ENCODE measurements at places on chromosomes 7 and 10.

GRCh38 chr10:20877986-20878983, 18.8 kb downstream of the NEBL start:
- DNase-seq = no peak

DNA sequence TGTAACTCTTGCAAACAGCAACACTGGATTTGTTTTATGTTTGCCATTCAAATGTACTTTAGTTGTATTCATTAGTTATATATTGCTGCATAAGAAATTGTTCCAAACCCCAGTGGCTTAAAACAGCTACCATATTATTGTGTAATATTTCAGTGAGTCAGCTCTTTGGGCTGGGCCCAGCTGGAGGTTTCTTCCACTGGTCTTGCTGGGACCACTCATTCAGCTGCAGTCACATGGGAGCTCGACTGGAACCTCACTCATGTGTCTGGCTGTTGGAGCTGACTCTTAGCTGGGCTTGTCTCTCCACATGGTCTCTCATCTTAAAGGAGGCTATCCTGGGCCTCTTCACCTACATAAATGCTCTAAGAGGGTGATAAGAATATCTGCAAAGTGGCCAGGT, 23.2 kb upstream of the PIP4K2A start:
- no peak for DNase-seq

- no peak for DNase-seq
Observed at GRCh38 chr10:103103989-103104388, 89.1 kb downstream of the NT5C2 start.

- DNase-seq = no peak
Observed at GRCh38 chr10:88759366-88760101, at the start of gene LIPN. Gene LIPN (plus strand): TSS chr10:88760020. CDS start chr10:88761406, 1,386 bp downstream.

GRCh38 chr7:100598425-100598824, 3.7 kb upstream of the PCOLCE start:
- DNase-seq = no peak

DNA sequence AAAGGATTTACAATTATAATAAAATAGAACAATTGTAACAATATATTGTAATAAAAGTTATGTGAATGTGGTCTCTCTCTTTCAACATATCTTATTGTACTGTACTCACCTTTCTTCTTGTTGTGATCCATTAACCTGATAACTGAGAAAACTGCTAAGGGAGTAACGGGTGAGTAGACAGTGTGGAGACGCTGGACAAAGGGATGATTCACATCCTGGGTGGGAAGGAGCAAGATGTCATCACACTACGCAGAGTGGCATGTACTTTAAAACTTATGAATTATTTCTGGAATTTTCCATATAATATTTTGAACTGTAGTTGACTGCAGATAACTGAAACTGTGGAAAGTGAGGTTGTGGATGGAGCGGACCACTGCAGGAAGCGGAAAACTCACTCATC, 91.2 kb upstream of the PLPP4 start:
- no peak for DNase-seq

GRCh38 chr7:135856356-135857144, 107.9 kb upstream of the FAM180A start:
- no peak for DNase-seq

DNA sequence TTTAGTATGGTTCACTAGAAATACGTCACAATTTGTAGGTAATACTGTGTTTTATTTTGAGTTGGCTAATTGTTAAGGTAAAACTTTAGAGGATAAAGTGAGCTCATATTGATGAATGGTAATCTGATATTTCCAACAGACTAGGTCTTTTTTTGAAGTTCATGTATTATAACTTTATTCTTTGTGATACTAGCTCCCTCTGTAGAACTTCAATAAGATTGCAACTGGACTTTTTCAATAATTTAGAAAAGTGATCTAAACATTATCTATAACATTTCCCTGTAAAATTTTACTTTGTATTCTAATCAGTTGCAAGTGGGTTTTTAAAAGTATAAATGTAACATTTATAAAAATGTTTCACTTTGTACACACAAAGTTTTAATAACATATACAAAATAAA, 83.5 kb downstream of the ADK start:
- DNase-seq = no peak

- no peak for DNase-seq
Observed at GRCh38 chr7:140512317-140513000, 33.2 kb upstream of the MKRN1 start.

DNA sequence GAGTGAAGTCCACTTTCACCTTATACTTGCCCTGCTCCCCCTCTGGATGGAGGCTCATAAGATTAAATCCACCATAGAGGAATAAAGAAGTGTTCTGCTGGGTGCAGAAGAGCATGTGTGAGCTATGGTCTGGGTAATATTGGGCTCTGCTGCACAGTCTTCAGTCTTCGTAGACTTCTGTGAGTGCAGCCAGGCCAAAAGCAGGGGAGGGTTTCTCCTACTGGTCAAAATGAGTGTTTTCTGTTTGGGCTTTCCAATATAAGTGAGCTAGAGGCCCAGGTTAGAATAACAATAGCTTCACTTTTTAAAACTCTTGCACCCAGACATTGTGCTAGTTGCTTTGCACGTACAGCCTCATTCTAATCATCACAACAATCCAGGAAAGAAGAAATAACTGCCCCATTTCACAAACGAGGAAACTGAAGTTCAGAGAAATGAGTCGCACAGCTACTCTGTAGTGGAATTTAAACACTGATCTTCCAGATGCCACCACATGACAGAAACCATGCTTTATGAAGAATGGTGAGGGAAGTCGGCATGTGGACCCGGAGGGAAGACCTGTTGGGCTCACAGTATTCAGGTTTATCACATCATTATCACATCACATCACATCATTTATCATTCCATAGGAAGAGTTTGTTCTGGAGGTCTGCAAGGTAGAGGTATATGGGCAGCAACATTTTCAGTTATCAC, 23.8 kb upstream of the MSMB start:
- no peak for DNase-seq

DNA sequence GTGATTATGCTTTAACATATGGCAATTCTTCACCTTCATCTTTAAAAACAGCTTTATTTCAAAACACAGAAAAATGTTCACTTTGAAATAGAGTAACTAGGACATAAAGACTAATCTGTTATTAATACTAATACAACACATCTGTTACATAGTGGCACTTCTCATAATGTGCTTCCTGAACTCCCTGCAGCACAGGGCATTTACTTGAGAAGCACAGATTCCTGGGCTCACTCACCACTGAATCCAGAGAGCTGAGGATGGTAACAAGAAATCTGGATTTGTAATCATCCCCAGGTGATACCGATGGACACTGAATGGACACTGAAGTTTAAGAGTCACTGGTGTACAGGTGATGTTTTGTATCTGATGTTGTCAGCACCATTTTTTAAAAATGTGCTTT, 96.1 kb downstream of the COL28A1 start:
- no peak for DNase-seq

- peak; percentile 39 for DNase-seq
Observed at GRCh38 chr10:71836596-71836974, 14.5 kb downstream of the PSAP start.

DNA sequence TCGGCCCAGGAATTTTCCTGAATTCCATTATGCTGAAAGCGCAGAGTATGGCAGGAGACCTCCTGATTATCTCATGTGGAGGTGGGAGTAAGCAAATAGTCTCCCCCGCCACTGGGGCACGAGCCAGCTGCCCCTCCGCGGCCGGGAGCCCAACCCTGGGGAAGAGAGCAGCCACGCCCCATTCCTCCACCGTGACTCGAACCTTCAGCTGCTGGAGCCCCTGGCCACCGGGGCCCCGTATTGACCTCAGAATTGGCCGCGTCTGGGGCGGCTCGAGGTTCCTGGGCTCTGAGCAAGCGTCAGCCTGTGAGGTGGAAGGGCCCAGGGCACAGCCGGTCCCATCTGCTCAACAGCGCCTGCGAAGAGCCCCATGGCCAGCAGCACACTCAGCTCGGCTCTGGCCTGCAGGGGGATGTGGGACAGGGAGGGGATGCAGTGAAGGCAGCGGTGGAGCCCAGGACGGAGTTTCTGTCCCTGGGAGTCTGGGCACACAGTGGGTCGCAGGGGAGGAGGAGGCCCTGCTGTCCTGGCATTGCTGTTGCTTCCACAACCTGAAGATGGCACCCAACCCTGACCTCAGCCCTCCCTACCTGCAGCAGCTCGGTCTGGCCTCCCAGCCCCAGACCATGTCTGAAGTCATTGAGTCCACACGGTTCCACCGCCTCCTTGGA, 97.8 kb downstream of the CHST15 start:
- DNase-seq = no peak

GRCh38 chr10:123926401-123927264, 35.0 kb upstream of the CPXM2 start:
- DNase-seq = no peak

- peak; percentile 25 for DNase-seq
Observed at GRCh38 chr7:136114966-136115762, 138.0 kb upstream of the MTPN start.

- DNase-seq = no peak
Observed at GRCh38 chr7:158252081-158252836, 335.4 kb downstream of the PTPRN2 start.

GRCh38 chr7:136104269-136104603, 127.1 kb upstream of the MTPN start:
- DNase-seq = no peak

GRCh38 chr7:126667742-126668366, 584.9 kb downstream of the GRM8 start:
- DNase-seq = no peak

DNA sequence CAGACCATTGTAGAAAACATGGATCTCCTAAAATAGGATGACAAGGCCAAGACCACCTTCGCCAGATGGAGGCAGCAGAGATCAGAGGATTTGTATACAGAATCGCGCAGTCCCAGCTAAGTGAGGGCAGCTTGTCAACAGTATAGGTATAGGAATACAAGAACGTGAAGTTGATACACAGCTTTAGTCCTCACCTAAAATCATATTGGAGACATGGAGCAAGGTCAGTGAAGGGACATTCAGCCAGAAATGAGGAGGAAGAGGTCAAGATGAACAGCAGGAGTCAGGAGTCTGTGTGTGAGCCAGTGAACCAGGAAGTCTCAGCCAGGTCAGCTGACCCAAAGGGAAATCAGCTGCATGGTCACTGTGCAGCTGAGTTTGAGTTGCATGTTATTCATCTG, 263.4 kb upstream of the PRKCQ start:
- DNase-seq = no peak

- no peak for DNase-seq
Observed at GRCh38 chr7:73907554-73908122, 46.7 kb downstream of the TMEM270 start.

DNA sequence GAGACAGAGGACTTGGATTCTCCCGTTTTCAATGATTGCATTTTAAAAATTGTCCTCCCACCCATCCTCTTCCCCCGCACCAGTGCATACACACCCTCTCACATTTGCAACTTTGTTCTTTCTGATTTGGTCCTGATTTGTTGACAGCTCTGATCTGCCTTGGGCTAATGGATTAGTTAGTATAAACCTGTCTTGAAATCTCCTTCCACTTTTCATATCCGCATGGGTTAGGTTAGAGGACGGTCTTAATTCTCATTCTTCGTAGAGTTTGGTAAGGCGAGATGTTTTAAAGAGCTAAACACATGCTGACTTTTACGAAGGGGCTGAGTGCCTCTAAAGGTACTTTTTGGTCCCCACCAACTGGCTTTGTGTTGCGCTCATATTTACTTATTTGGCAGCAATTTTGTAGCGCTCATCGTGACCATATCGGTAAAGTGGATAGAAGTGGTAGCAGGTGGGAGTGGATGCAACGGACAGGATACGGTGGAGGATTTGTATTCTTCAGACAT, 1.1 kb downstream of the AHR start:
- DNase-seq = no peak

DNA sequence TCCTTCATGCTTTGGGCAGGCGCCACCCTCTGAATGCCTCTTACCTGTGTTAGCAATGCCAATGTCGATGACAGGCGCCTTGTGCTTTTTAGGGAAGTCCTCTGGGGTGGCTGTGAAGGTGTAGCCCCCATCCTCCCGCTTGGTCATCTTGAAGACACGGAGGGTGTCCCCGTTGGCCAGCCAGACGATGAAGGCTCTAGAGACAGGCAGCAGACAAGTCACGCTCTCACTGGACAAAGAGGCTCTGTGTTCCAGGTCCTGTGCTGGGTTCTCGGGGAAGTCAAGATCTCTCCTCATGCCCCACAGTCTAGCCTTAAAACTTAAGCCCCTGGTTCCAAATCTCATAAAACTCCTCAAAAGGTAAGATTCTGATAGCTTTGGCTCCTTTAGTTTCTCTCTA, 5.1 kb downstream of the TBL2 start:
- no peak for DNase-seq

- DNase-seq = no peak
Observed at GRCh38 chr10:4982764-4983226, 19.6 kb downstream of the AKR1C1 start.

GRCh38 chr10:34114914-34115313, 700.2 kb downstream of the PARD3 start:
- no peak for DNase-seq

- no peak for DNase-seq
Observed at GRCh38 chr10:49837685-49838084, 75.6 kb upstream of the OGDHL start.

DNA sequence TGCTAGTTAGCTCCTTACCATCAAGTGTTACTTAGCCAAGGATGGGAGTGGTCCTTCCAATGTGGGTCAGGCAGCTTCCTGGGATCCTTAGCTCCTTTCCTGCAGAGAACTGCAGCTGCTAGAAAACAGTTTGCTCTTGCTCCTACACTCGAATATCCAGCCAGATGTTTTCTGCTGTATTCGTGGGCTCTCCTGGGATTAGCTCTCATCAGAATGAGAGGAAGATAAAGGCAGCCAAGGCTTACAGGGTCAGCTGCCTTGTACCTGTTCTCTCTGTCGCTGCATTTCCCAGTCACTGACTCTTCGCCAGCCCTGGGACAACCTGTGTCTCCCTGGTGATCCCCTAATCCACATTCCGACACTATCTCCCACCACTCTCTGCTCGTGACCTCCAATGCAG, 29.0 kb downstream of the NEUROD6 start:
- DNase-seq = no peak

- no peak for DNase-seq
Observed at GRCh38 chr10:129910861-129911260, 53.2 kb downstream of the EBF3 start.

DNA sequence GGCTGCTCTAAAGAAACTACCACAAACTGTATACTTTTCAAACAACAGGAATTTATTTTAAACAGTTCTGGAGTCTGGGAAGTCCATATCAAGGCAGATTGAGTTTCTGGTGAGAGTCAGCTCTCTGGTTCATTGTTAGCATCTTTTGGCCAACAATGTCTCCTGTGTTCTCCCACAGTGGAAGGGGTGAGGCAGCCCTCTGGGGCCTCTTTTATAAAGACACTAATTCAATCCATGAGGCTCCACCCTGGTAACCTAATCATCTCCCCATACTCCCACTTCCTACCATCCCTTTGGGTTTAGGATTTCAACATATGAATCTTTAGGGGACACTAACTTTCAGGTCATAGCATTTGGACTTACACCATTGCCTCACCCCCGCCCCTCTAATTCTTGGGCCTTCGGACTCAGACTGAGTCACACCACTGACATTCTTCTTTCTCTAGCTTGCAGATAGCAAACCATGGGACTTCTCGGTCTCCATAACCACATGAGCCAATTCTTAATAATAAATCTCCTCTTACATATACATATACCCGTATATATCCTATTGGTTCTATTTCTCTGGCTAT, 64.3 kb upstream of the ANTXRL start:
- DNase-seq = no peak

GRCh38 chr7:111029574-111030251, 61.2 kb upstream of the LRRN3 start:
- DNase-seq = no peak

Measured in GM12864 (cell line).